NCI-H460 (cell line): ENCODE measurements at places on chromosomes 1 and 21. TPM values are rescaled to one million over a fixed set of nuclear protein-coding genes. Genes with fewer than 3 reads are reported as not detected.

- DNase-seq = no peak
Measured at GRCh38 chr1:30242722-30243457, 480.5 kb downstream of the MATN1 start.

- DNase-seq = peak; percentile 86
Measured at GRCh38 chr1:152052606-152053005, 15.8 kb upstream of the S100A11 start.

DNA sequence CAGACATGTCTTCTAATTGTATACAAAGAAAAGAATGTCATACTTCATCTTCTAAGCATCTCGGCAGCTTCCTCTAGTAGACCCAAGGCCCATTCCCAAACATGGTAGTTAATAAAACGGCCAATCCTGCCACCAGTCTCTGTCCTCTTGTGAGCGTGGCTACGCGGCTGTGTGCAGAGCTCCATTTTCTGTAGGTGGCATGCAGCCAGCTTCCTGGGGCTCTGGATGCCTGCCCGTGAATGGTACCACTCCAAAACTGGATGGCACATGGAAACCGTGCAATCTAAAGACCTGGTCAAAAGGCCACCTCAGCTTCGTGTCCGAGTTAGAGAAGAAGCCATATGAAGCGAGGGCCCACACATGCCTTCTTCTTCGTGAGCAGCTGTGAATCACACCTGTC, 110.7 kb downstream of the SIPA1L2 start:
- DNase-seq = no peak

GRCh38 chr1:115495625-115496024, 146.1 kb upstream of the VANGL1 start:
- DNase-seq = no peak

- no peak for DNase-seq
Measured at GRCh38 chr1:17927952-17928351, 172.8 kb downstream of the ACTL8 start.

GRCh38 chr1:151992303-151993083, 1.2 kb downstream of the S100A10 start:
- peak; percentile 98 for DNase-seq

- no peak for DNase-seq
Measured at GRCh38 chr1:5765997-5766913, 226.0 kb downstream of the NPHP4 start.

GRCh38 chr1:177383715-177384114, 213.0 kb downstream of the BRINP2 start:
- DNase-seq = no peak

The YY1AP1 gene
- 48.4 and 55.1 TPM in 2 replicates for total RNA-seq

The TOE1 gene
- 7.6 and 7.7 TPM in 2 replicates for total RNA-seq

The NUP210L gene
- total RNA-seq = 0.02 TPM in 1 of 2 replicates, not detected in the other

The ZNF648 gene
- not detected in 2 replicates for total RNA-seq

The NEXN gene
- 0.07 TPM in 1 of 2 replicates, not detected in the other for total RNA-seq

The PARS2 gene
- total RNA-seq = 4.8 and 5.4 TPM in 2 replicates

The NGF gene
- total RNA-seq = 0.66 and 1.6 TPM in 2 replicates
